Activated CD4-positive, alpha-beta T cell treated with anti-CD3 and anti-CD28 coated beads, Interleukin-2, amount 10 ng/mL, durations not matched to agents 24 days and 14 days (primary cell): ENCODE measurements at places on chromosomes 6 and 20. TPM values are rescaled to one million over a fixed set of nuclear protein-coding genes. Genes with fewer than 3 reads are reported as not detected.
A peak's percentile ranks its signal among the peaks of the same experiment; 100 is the strongest.

MYB gene
- total RNA-seq = 44.1 and 44.2 TPM in 2 replicates

HUS1B gene
- total RNA-seq = 2.1 and 3.3 TPM in 2 replicates

ZNF184 gene
- 7.9 and 8.2 TPM in 2 replicates for total RNA-seq

DHX16 gene
- 53.4 and 56.7 TPM in 2 replicates for total RNA-seq

PCED1A gene
- 23.4 and 26.1 TPM in 2 replicates for total RNA-seq

RBM38 gene
- total RNA-seq = 100 and 103 TPM in 2 replicates

RUNX2 gene
- total RNA-seq = 17.1 and 18.3 TPM in 2 replicates

SLC17A5 gene
- total RNA-seq = 4.9 TPM in 2 replicates

RAET1G gene
- not detected in 2 replicates for total RNA-seq

FABP7 gene
- total RNA-seq = not detected in 2 replicates

GJA10 gene
- not detected in 2 replicates for total RNA-seq

DNA sequence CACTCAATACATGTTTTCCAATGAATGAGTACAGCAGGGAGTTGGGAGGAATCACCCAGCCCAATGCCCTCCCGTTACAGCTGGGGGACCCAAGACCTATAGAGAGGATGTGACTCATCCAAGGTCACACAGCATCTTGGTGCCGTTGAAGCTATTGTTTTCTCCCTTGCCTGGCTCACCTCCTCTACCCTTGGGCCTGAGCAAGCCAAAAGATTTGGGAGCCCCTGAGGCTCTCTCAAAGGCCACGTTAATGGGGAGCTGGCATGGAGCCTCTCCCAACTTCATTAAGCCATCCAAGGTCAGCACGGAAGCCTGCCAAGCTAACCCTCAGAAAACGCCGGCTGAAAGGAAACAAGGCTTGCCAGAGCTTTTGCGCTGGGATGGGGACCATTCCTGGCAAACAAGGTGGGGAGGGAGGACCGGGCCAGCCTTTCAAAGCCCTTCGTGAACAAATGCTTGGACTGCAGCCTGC, 30.4 kb downstream of the KCNB1 start:
- no peak for DNase-seq

- no peak for DNase-seq
Measured at GRCh38 chr6:124741341-124741740, 220.9 kb upstream of the RNF217 start.

DNA sequence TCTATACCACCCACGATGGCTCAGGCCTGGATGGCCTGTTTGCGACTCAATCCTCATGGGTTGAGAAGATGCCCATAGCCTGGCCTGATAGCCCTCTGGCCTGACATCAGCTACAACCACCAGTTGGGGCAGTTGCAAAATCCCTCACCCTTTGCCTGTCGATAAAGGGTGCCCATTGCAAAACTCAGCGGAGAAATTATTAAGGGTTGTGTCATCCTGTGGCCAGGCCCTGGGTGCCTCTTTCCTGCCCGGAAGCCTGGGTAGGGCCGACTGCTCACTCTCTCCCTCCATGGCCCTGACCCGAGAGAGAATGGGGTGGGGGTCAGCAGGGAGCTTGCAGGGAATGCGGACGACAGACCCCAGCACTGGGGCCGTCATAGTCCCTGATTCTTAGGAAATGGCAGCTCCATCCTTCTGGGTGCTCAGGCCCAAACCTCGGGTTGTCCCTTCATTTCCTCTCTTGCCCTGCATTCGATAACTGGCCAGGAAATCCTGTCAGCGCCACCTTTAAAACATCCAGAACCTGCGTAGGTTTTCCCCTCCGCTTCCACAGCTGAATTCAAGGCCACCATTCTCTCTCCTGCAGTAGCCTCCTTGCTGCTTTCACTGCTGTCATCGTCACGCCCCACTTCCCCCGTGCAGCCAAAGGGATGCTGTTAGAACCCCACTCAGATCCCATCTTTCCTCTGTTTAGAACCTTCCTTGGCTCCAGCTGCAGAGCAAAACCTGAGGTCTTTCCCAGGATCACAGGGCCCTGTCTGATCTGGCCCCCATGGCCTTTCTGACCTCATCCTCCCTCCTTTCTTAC, 31.1 kb downstream of the CEBPB start:
- no peak for DNase-seq

- DNase-seq = no peak
Measured at GRCh38 chr6:27441001-27441400, 31.9 kb downstream of the ZNF184 start.

- no peak for DNase-seq
Measured at GRCh38 chr6:57294862-57295445, 22.5 kb upstream of the PRIM2 start.

DNA sequence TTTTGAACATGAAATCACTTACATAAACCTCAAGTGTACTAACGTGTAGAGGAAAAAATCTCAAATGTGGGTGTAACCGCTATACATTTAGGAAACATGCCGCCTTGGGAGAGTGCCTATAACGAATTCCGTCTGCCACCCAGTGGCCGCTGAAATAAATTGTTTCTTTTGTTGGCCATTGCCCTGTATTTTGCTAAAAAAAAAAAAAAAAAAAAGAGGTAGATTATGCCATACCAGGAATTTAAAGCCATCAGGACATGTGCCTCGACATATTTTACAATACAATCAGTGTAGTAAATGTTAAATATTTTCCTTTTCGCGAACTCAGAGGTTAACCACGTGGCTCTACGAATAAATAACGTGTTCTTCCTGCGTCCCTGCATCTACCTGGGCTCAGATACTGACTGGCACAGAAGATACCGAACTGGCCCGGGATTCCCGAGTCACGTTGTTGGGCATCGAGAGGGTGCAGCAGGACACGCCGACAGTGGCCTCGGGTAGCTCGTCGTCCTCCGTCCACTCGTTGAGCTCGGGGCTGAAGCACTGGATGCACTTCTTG, 14.3 kb downstream of the KLHL31 start:
- DNase-seq = peak; percentile 90

GRCh38 chr6:36978421-36979346, 7.3 kb downstream of the MTCH1 start:
- DNase-seq = no peak

GRCh38 chr20:63835021-63835858, 4.2 kb upstream of the ZBTB46 start:
- DNase-seq = no peak

DNA sequence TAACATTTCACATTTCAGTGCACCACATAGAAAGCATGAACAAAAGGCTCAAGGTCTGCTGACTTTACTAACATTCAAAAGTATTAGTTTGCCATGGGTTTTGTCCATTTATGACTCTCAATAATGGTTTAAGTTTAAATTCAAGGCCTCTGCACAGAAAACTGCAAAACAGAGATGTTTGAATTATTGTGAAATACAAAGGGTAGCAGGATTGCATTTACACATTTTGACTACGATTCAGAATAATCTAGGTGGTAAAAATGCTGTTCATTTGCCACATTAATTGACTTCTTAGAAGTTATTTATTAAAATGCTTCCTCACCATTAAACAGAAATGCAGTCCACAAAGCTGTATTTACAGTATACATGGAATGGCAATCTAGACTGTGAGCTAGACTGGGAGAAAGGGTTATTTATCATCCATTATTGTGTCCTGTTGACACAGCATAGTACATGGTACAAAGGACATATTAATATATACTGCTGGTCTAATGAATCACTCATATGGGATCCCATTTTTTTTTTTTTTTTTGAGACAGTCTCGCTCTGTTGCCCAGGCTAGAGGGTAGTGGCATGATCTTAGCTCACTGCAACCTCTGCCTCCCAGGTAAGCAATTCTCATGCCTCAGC, 18.0 kb downstream of the USP49 start:
- no peak for DNase-seq

DNA sequence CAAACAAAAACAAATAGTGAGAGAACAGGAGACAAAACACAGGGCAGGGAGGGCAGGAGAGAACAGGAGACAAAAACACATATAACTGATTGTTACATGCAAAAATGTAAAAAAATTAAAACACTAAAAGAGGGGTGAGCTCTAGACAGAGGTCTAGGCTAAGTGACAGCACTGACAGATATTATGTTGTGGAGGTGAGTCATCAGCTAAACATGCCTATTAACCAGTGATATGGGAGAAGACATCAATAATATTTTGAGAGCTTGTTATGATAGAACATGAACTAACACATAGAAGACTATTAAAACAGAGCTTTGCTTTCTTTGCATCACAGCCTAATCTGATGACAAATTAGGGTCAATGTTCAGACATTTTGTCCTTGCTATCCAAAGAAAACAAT, 972.7 kb downstream of the PRIM2 start:
- DNase-seq = no peak

DNA sequence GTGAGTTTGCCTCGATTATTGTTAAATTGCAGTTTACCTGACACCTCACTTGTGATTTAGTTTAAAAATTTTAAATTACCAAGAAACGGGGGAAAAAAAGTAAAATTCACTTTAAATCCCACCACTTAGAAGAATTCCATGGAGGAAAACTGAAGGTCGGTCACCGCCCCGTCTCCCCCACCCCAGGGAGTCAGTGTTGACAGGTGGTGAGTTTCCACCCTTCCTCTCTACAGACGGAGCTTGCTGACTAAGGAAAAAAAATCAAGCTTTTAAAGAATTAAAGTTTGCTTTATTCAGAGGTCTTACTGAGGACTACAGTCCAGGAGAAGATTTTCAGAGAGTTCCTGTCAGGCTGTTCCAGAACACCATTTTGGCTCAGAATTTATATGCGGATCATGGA, 42.3 kb downstream of the SLC22A1 start:
- DNase-seq = no peak

GRCh38 chr6:21678990-21679389, 85.4 kb downstream of the SOX4 start:
- DNase-seq = no peak

- no peak for DNase-seq
Measured at GRCh38 chr6:140058863-140059262, 684.4 kb upstream of the CITED2 start.

GRCh38 chr6:33894438-33894837, 90.6 kb upstream of the MLN start:
- DNase-seq = no peak
